ENCODE measurements at places on chromosomes 6 and 20.

DNA sequence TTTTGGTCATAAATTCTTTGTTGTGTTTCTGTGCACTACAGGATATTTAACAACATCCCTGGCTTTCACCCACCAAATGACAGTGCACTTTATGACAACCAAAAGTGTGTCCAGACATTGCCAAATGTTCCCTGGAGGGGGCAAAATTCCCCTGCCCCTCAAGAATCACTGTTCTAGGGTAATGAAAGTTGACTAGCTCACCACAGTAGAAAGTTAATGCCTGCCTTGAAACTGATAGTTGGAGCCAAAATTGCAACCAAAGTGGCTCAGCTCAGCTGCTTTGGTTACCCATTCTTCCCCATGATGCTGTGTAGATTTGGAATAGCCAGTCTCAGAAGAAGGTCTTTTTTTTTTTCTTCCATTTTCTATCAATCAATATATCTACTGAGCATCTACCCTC lies 150.6 kb downstream of the RALGAPA2 start:
- no peaks in the 10 kb centered on the region for H3K27me3 ChIP-seq
- DNase-seq: no peak
- peaks cover 11% of the 10 kb centered on the region for H3K4me1 ChIP-seq
- no peak overlapping the region for H3K4me3 ChIP-seq
- H3K36me3 ChIP-seq: peaks cover 15% of the 10 kb centered on the region

- no peak for DNase-seq
- H3K27me3 ChIP-seq: no peaks in the 10 kb centered on the region
- no peaks in the 10 kb centered on the region for H3K4me1 ChIP-seq
- H3K4me3 ChIP-seq: no peak overlapping the region
- H3K36me3 ChIP-seq: peaks cover 8% of the 10 kb centered on the region
Measured at GRCh38 chr6:163548624-163549023, 134.1 kb downstream of the QKI start.

- H3K27ac ChIP-seq: no peak overlapping the region
- H3K36me3 ChIP-seq: no peaks in the 10 kb centered on the region
- peaks cover 14% of the 10 kb centered on the region for H3K4me1 ChIP-seq
- H3K4me3 ChIP-seq: peak overlapping the region; percentile 79
Measured at GRCh38 chr6:90611543-90612312, 24.9 kb upstream of the MAP3K7 start.

DNA sequence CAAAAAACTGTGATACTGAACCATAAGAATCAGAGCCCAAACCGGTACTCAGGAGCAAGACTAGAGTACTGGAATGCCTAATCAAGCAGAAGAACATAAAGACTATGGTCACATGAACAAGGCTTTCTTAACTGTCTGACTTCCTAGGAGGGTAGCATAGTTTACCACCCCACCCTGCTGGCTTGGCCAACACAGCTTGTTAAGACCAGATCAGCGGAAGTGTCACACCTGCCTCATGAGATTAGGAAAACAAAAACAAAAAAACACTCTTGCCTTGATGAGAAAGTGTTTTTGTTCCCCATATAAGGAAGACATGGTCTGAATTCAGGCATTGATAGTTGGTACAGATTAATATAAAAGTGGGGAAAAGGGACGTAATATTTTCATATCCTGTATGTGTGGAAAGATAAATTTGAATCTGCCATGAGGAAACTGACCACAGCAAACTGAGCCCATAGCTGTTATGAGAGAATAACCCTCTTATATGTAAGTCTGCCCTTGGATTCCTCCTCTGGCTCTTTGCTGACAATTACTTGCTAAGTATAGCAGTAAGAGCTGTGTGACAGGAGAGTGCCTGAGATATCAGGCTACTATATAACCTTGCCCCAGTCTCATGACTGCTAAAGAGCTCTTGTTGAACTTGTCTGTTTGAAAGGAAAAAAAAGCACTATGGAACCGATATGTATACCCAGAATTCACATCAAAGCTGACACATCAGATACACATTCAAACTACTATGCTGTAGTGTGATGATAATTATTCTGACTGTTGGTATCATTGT lies 197.1 kb downstream of the EPHA7 start:
- no peak overlapping the region for H3K27ac ChIP-seq
- H3K4me1 ChIP-seq: no peaks in the 10 kb centered on the region
- no peaks in the 10 kb centered on the region for H3K36me3 ChIP-seq
- no peak overlapping the region for H3K4me3 ChIP-seq
- DNase-seq: no peak

- H3K4me3 ChIP-seq: peak within 1 kb of the TSS; percentile 96
- peaks cover 22% of the 10 kb centered on the region for H3K27me3 ChIP-seq
- H3K36me3 ChIP-seq: peaks cover 10% of the 10 kb centered on the region
- H3K4me1 ChIP-seq: peaks cover 39% of the 10 kb centered on the region
Measured at GRCh38 chr20:37693635-37694626, at the start of gene CTNNBL1. Gene CTNNBL1 (plus strand): TSS chr20:37694030. CDS start chr20:37694123, 93 bp downstream.
